ENCODE measurements at places on chromosomes 11 and 22.
A peak's percentile ranks its signal among the peaks of the same experiment; 100 is the strongest.

DNA sequence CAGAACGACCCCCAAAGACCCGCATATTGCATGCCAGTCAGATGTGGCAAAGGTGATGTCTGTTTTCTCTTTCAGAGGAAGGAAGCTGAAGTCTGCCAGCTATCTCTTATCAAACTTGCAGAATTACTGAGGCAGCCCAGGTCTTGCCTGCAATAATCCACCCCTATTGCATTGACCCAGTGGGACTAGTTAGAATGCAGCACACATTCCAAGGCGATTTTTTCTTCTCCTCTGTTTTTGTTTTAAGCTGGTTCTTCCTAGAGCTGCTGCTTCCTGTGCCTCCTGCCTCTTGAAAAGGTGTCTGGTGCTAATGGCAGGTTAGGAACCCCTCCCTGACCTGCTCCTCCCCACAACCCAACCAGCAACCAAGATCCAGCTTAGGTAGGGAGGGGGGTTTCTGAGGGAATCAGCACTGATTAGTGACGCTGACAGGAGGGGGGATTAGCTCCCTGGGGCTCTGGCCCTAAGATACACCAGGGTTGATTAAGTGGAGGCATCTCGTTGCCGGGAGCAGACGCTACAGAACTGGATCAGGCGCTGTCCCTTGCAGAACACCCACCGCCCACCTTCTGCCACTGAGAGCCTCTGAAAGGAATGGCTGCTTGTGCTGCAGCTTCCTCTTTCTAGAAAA, 2.8 kb downstream of the NTM start:
- DNase-seq = no peak

GRCh38 chr11:39374963-39375698, 2084.3 kb downstream of the LRRC4C start:
- no peak for DNase-seq

GRCh38 chr11:64230985-64231365, 627 bp downstream of the DNAJC4 start:
- DNase-seq = no peak

GRCh38 chr11:115437902-115438575, 66.2 kb downstream of the CADM1 start:
- DNase-seq = no peak

DNA sequence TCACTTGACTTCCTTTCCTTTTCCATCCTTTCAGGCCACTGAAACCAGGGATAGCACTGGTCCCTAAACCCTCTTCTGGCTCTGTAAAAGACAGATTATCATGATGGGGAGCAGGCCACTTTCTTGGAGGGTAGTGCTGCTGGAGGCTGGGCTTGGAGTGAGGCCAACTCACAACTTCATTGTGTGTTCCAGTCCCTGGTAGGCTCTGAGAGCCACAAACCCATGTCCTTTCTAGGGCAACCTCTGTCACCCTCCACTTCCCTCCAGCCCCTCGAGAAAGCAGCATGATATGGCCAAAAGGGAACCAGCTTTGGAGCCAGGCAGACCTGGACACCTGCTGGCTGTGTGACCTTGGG, 2.3 kb downstream of the TKFC start:
- DNase-seq = no peak

DNA sequence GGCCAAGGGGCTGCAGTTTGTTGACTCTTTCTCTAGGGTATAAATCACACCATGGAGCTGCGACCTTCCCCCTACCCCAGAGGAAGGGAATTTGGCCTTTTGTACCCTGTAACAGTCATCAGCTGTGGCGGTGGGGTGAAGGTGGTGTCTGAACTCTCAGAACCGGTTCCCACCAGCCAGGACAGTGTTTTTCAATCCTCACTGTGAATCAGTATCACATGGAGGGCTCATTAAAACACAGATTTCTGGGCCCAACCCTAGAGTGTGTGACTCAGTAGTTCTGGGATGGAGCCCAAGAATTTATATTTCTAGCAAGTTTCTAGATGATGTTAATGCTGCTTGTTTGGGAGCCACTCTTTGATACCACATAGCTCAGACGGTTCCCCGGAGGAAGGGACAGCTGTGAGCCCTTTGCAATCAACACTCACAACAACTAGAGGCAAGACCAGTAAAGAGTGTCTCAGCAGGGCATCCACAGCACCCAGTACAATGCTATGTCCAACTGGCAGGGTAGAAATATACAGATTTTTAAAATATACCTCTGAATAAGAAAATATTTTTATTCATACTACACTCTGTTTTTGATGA, 43.9 kb upstream of the FAT3 start:
- no peak for DNase-seq

DNA sequence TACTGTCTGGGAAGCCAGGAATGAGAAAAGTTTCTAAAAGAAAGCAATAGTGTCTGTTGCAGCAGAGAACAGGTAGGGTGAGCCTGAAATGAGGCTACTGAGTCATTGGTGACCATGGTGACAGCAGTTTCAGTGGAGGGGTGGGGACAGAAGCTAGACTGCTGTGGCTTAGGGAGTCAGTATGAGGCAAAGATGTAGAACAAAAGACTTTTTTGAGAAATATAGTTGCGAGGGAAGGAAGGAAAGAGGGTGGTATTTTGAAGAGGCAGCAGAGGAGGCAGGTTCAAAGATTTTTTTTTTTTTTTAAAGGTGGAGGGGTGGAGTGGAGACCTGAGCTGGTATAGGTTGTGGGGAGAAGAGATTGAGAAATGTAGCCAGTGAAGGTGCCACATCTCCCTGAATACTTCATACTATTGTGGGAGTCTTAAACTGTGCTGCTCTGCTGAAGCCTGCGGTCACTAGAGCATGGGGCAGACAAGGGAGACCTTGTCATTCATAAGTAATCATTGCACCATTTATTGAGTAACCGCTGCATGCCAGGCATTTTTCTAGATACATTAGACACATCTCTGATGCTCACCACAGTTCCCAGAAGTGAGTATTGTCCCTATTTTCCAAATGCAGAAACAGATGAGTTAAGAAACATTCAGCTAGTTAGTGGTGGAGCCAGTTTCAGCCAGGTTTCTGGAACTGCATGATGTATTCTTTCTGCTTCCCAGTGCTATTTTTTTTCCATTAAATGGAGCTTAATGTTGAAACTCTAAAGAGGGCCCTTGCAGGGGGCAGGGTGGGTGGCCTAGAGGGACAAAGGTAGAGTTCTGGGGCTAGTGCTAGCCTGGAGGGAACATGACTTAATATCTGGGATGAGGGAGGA, 49.9 kb downstream of the STIM1 start:
- DNase-seq = peak; percentile 75

- DNase-seq = no peak
Measured at GRCh38 chr22:30297991-30298701, 8.8 kb upstream of the CASTOR1 start.

Measured in stimulated activated CD4-positive, alpha-beta T cell treated with anti-CD3 and anti-CD28 coated beads, Interleukin-4, amount 100 ng/mL, for 24 hours (primary cell).